ENCODE measurements at places on chromosomes 1 and 21.

DNA sequence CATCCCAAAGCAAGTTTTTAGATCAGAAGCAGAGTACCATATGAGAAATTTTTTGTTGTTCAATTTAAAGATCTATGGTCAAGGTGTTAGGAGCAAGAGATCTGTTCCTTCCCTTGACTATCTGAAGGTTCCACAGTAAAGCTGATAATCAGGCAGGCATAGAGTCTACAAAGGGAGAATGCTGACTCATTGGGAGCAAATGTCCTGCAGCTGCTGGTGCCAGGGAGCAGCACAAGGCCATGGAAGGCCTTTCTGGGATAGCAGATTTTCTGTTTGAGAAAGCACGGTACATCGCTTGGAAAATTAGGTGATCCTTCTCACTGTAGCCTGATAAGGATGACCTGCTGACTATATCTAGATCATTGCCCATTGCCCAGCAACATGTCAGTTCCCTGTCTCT, 210.1 kb upstream of the C1orf87 start:
- no peak for DNase-seq

DNA sequence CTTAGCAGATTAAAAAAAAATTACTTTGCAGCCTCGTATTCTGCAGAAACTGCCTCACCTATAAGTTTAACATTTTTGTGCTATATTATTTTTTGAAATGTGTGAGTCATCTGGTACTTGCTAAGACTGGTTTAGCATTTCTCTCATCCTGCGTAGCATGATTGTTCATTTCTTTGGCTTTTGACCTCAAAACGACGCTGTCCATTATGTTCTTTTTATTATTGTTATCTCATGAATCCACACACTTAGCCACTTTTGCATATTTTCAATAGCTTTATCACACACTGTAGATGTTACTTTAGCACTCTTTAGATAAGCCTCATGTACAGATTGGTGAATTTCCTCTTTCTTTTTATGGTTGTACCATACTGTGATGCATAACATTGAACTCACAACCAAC, 1004.9 kb upstream of the NCAM2 start:
- DNase-seq, result no peak

DNA sequence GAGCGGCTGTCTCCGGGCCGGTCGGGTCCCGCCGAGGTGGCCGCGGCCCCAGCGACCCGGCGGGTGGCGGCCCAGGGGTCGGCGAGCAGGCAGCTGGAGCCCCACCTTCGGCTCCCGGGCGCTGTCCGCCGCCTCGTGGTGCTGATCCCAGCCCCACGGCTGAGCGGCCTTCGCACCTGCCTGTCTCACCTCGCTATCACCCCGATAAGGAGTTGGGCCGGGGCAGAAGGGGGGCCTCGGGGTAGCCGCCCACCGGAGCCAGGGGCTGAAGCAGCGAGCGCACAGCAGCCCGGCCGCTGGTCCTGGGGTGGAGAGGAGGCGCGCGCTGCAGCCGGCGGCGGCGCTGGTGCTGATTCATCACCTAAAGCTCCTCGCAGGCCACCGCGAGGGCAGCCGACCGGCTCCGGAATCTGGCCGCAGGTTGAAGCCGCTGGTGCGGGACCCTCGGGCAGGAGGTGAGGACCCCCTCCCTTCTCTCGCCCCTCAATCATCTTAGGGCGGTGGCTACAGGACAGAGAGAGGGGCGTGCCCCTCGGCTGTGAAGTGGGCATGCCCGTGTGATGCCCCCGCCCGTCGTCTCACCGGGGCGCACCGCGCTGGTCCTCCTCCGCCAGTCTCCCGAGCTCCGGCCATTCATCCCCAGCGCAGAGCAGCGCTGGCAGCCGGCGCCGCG, 575 bp downstream of the TRIM67 start:
- peak; percentile 42 for DNase-seq

- DNase-seq, result no peak
Observed at GRCh38 chr1:169753549-169753948, 19.7 kb upstream of the SELE start.

DNA sequence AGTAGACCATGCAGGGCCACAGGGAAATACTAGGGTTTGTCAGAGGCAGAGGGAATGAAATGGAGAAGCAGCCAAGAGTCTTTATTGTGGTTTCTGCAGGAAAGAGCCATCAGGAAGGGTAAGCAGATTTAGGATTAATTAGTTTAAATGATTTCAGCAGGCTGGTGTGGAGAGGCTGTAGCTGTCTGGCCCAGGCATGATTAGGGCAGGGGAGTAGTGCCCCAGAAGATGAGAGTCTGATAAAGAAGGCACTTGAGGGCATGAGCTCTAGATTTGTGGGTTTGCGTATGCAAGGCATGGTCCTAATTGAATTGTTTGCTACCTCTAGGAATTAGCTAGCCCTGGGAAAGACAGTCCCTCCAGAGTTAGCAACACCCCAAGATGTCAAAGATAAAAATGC, 484.6 kb upstream of the PLXNA2 start:
- DNase-seq, result no peak

GRCh38 chr21:26782331-26782730, 62.9 kb downstream of the ADAMTS1 start:
- DNase-seq, result no peak

DNA sequence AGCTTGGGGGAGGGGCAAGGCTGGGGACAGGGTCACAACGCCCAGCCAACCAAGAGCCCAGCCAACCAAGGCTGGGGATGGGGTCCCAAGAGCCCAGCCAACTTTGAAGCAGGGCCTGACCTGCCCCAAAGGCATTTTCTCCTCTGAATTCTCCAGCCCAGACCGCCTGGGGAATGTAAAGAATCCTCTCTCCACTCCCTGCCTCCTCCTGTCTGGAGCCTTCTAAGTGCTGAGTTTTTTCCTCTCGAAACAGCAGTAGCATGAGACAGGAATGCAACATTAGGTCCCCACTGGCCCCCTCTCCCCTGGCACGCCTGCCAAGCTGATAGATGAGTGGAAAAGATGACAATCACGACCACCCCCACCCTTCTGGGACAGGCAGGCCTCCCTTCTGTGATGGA, 17.0 kb downstream of the C1orf198 start:
- DNase-seq, result no peak

GRCh38 chr1:209511169-209511568, 72.3 kb upstream of the CAMK1G start:
- DNase-seq, result no peak

DNA sequence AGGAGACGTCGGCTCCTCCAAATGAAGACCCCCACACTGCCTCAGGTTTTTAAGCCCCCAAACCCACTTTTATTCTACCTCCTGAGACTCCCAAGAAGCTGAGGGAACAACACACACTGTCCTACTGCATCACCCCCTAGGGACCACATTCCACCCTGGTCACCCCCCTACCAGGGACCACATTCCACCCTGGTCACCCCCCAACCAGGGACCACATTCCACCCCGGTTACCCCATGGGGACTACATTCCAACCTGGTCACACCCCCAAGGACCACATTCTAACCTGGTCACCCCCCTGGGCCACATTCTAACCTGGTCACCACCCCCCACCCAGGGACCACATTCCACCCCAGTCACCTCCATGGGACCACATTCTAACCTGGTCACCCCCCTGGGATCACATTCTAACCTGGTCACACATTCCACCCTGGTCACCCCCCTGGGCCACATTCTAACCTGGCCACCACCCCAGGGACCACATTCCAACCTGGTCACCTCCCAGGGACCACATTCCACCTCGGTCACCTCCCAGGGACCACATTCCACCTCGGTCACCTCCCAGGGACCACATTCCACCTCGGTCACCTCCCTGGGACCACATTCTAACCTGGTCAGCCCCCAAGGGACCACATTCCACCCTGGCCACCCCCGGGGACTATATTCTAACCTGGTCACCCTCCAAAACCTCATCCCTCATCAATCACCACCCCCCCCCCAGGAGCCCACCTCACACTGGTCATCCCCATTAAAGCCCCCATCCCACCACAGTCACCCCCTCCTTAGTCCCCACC, 587.6 kb downstream of the NPHP4 start:
- DNase-seq, result no peak

DNA sequence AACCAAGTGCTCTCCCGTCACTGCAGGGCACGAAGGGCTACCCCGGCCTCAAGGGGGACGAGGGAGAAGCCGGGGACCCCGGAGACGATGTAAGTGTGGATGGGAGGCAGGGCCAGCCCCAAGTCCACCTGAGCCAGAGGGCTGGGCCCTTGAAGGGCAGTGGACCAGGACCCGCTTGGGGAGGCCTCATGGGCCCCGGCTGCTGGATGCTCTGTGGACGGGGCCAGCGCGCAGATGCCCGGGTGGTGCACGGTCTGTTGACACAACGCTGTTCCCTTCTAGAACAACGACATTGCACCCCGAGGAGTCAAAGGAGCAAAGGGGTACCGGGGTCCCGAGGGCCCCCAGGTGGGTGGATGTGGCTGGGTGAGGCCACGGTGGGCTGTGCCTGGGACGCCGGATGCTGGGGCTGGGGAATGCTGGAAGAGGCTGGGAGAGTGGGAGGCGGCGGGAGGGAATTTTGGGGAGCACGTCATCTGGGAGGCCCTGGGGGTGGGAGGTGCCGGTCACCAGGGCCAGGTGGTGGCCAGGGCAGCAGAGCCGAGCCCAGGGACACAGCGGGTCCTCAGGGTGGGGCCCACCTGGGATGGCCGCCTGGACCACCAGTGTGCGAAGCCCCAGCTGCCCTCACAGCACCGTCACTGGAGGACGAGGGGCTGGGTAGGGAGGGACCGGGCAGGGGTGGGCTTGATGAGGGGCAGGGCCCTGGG, 17.5 kb downstream of the COL6A1 start:
- DNase-seq, result no peak

GRCh38 chr1:114700036-114700600, 4.8 kb upstream of the AMPD1 start:
- no peak for DNase-seq

DNA sequence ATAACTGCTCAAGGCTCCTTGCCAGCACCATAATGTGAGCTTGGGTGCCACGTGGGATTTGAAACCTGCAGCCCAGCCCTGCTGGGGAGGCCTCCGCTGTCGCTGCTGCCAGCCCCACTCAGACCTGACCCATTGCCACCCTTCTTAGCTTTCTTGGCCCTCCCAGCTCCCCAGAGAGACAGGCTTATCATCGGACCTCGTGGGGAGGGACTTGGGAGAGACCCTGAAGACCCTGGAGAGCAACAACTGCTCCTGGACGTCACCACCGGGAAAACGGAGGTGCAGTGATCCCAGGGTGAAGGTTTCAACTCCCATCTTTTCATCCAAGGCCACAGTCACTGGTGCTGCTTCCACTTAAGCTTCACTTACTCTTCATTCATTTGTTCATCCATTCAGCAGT, 596.1 kb downstream of the PTPRU start:
- no peak for DNase-seq

DNA sequence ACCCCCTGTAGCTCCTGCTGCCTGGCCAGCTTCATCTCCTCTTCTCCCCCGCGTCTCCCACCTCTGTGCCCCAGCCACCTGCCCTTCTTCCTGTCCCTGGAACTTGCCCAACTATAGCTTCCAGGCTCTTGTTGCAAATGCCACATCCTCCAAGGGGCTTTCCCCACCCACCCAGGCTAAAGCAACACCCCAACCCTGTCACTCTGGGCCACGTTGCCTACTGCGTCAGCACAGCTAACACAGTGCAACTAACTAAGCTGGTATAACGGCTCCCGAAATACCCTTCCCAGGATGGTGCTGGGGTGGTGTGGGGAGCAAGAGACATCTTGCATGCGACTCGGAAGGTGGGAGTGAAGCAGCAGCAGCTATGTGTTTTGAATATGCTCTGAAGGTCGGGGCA, 19.7 kb downstream of the CAMK2N1 start:
- peak; percentile 26 for DNase-seq

- no peak for DNase-seq
Observed at GRCh38 chr1:165364568-165365133, 8.1 kb upstream of the LMX1A start.

DNA sequence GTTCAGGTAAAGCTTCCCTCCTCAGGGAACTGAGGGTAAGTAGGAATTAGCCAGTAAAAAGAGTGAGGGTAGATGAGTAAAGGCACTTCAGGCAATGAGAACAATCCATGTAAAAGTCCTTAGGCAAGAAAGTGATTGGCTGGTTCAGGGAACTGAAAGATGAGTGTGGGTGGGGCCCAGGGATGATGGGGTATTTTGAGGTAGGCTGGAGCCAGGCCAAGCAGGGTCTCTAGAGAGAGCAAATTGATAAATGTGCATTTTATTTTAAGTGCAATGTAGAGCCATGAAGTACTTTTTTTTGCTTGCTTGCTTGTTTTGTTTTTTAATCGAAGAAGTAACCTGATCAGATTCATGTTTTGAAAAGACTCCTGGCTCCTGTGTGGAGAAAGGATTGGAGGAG, 26.5 kb downstream of the OSBPL9 start:
- no peak for DNase-seq

GRCh38 chr1:219778793-219779369, 149.5 kb downstream of the SLC30A10 start:
- no peak for DNase-seq

DNA sequence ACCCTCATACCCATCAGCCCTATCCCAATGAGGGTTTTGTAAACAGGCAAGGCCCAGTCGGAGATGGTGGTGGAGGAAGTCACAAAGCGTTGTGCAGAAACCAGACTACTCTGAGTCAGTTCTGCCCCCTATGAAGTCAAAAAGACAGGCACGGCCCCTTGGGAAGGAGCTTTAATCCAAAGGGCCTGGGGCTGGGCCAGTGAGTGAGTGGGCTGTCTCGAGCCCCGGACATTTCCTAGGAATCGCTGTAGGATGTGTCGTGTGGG, 442 bp upstream of the AHCYL1 start:
- DNase-seq, result no peak

DNA sequence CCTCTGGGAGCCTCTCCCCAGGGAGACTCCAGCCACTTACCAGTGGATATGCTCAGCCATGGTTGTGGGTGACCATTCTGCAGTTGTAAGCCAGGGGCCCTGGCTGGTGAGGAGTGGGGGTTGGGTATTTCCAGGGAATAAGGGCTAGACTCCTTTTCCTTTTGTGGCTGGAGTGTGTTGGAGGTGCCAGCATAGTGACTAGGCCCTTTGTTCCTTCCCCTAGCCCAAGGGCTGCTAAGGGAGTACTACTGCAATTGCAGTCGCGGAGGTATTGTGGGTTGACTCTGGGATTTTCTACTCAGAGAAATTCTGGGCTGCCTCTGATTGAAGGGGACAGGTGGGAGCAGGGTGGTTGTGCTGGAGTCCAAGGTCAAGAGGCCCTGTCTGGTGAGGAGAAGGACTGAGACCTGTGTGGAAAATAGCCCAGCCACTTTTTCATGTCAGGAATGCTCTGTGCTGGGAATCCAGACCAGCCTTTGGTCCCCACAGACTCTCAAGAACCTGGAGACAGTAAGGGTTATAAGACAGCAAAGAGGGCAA, 43.1 kb downstream of the MROH9 start:
- DNase-seq, result no peak

Data from stimulated activated CD4-positive, alpha-beta T cell treated with anti-CD3 and anti-CD28 coated beads, Interleukin-4, amount 100 ng/mL, for 1 hour (primary cell).